ENCODE measurements at places on chromosomes 7 and 10.

- no peak overlapping the region for H3K4me3 ChIP-seq
- peaks cover 29% of the 10 kb centered on the region for H3K4me1 ChIP-seq
- no peak for DNase-seq
- H3K27ac ChIP-seq = no peak overlapping the region
- no peaks in the 10 kb centered on the region for H3K36me3 ChIP-seq
Observed at GRCh38 chr7:155465761-155466141, 7.8 kb downstream of the EN2 start.

- no peaks in the 10 kb centered on the region for H3K36me3 ChIP-seq
- no peak overlapping the region for H3K4me3 ChIP-seq
- peaks cover 8% of the 10 kb centered on the region for H3K27me3 ChIP-seq
- no peak overlapping the region for H3K27ac ChIP-seq
Observed at GRCh38 chr7:28192786-28193585, 12.4 kb upstream of the JAZF1 start.

DNA sequence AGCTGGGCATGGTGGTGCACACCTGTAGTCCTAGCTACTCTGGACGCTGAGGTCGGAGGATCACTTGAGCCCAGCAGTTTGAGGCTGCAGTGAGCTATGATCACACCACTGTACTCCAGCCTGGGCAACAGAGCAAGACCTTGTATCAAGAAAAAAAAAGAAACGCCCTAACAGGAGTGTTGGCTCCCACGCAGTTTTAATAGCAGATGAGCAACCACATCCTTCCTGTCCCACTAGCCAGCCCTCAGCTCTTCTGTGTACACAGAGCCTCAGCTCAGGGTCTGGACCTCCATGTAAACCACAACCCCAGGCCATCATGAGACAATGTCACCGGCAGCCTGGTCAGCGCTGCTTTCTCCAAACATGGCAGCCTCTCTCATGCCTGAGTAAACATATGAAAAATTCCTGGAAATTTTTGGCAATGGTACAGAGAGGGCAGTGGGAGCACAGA, 108.2 kb downstream of the PIP4K2A start:
- DNase-seq = no peak
- H3K4me1 ChIP-seq = peaks cover 14% of the 10 kb centered on the region
- H3K36me3 ChIP-seq = no peaks in the 10 kb centered on the region
- H3K4me3 ChIP-seq = no peak overlapping the region

DNA sequence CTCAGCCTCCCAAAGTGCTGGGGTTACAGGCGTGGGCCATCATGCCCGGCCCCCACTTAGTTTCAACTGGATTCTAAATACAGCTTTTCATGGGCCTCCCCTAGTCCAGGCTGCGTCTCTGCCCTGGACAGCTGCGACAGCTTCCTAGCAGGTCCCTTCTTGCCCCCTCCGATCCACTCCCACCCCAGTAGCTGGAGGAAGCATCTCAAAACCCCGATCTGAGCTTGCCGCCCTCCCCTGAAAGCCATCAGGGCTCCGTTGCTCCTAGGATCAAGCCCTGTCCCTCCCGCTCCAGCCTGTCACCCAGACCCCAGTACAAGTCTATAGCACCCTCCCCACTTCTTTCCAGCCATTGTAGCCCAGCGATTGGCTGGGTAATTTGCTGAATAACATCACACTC, 64.5 kb downstream of the VWA2 start:
- peak overlapping the region; percentile 68 for H3K27ac ChIP-seq
- peaks cover 8% of the 10 kb centered on the region for H3K4me1 ChIP-seq
- no peak for DNase-seq
- peaks cover 47% of the 10 kb centered on the region for H3K36me3 ChIP-seq
- H3K4me3 ChIP-seq = no peak overlapping the region
- H3K27me3 ChIP-seq = no peaks in the 10 kb centered on the region

GRCh38 chr10:97547271-97547600, 25.3 kb upstream of the ANKRD2 start:
- H3K27me3 ChIP-seq = no peaks in the 10 kb centered on the region
- H3K4me1 ChIP-seq = peaks cover 65% of the 10 kb centered on the region
- H3K4me3 ChIP-seq = no peak overlapping the region
- H3K27ac ChIP-seq = no peak overlapping the region

DNA sequence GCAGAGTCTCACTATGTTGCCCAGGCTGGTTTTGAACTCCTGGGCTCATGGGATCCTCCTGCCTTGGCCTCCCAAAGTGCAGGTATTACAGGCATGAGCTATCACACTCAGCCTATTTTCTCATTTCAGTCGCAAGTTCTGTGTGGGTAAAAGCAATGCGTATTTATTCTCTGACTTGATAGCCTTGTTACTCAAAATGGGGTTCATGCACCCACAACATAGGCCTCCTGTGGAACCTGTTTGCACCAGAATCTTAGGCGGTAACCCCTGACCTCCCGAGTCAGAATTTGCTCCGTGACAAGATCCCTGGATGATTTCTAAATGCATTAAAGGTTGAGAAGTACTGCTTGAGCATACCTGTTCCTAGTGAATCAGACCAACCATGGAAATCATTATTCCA, 7.3 kb downstream of the IL2RA start:
- H3K36me3 ChIP-seq = no peaks in the 10 kb centered on the region
- no peaks in the 10 kb centered on the region for H3K27me3 ChIP-seq
- H3K4me1 ChIP-seq = peaks cover 46% of the 10 kb centered on the region
- no peak overlapping the region for H3K27ac ChIP-seq
- H3K4me3 ChIP-seq = no peak overlapping the region
- no peak for DNase-seq

- DNase-seq = no peak
- no peaks in the 10 kb centered on the region for H3K36me3 ChIP-seq
- no peaks in the 10 kb centered on the region for H3K27me3 ChIP-seq
- peak overlapping the region; percentile 46 for H3K27ac ChIP-seq
Observed at GRCh38 chr10:79188154-79188965, 119.6 kb downstream of the ZMIZ1 start.

- H3K4me1 ChIP-seq = peaks cover 18% of the 10 kb centered on the region
- no peak overlapping the region for H3K27ac ChIP-seq
- no peak for DNase-seq
- H3K4me3 ChIP-seq = no peak overlapping the region
- peaks cover 15% of the 10 kb centered on the region for H3K27me3 ChIP-seq
- H3K36me3 ChIP-seq = no peaks in the 10 kb centered on the region
Observed at GRCh38 chr10:133327651-133328357, 8.9 kb downstream of the CALY start.

- no peak overlapping the region for H3K4me3 ChIP-seq
- H3K4me1 ChIP-seq = peaks cover 3% of the 10 kb centered on the region
- no peak overlapping the region for H3K27ac ChIP-seq
- H3K36me3 ChIP-seq = peaks cover 17% of the 10 kb centered on the region
Observed at GRCh38 chr7:107926481-107926880, 35.5 kb downstream of the DLD start.

- H3K27me3 ChIP-seq = no peaks in the 10 kb centered on the region
- peak overlapping the region; percentile 69 for H3K27ac ChIP-seq
- H3K4me3 ChIP-seq = no peak overlapping the region
- H3K36me3 ChIP-seq = peaks cover 12% of the 10 kb centered on the region
- H3K4me1 ChIP-seq = no peaks in the 10 kb centered on the region
Observed at GRCh38 chr7:116548506-116548905, 23.7 kb downstream of the CAV1 start.

DNA sequence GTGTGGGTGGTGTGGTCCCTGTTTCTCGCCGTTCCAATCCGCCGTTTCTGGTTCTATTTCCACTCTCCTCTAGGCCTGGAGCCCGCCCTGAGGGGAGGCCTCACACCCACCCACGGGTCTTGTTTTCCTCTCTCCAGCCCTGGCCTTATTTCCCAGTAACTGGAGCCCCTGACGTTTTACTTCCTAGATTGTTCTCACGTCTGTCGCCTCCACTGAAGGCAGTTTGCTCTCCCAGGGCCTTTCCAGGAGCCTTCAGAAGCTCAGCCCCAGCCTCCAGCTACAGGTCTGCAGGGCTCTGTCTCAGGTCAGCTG, 30.6 kb downstream of the CFAP46 start:
- no peaks in the 10 kb centered on the region for H3K27me3 ChIP-seq
- H3K36me3 ChIP-seq = no peaks in the 10 kb centered on the region
- no peak overlapping the region for H3K4me3 ChIP-seq

DNA sequence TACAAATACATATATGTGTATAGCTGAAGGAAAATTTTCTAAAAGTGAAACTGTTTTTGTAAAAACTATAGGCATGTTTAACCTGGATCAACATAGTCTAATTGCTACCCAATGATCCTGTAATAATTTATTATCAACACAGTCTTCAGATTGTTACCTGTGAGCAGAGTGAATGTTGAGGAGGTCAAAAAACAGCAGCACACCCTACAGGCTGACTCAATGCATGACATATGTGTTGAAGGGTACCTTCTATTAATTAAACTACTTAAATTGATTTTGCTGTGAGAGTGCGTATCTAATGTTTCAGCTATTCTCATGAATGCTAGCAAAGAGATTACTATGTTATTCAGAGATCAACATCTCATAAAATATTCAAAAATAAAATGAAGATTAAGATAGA, 411.4 kb downstream of the TNS3 start:
- no peak overlapping the region for H3K27ac ChIP-seq
- no peaks in the 10 kb centered on the region for H3K36me3 ChIP-seq
- H3K4me1 ChIP-seq = no peaks in the 10 kb centered on the region
- no peak overlapping the region for H3K4me3 ChIP-seq

DNA sequence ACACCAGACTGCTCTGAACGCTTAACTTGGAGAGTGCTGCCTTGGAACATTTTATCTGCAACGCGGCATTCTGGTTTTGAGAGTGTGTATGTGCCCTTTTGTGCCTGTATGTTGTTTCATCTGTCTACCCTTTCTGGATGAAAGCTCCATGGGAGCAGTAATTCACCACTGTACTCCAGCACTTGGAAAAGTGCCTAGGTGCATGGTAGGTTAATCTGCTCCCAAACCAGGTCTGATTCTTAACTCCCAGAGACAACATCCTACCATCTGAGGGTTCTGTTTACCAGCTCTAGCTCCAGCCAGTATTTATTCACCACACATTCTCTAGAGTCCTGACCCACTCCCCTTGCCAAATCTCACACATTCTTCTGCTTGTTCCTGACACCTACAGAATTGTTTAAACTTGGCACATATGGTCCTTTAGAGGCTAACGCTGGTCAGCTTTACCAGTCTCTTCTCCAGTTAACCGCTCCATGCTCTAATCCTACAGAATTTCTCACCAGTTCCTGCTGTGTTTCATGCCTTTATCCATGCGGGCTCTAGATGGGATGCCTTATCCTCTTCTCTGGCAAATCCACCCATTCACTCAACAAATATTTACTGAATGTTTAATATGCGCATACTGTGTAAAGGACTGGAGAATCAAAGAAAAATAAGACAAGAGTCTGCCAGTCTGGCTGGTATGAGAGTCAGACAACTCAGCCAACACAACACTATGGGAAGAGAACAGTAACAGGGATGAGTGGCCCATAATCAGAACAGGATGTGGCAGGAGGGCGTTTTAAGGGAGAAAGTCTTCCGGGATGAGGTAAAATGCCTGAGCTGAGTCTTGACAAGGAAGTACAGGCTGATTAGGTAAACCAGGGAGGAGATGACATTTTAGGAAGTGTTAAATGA, 46.3 kb downstream of the MTPN start:
- H3K4me1 ChIP-seq = no peaks in the 10 kb centered on the region
- H3K27me3 ChIP-seq = no peaks in the 10 kb centered on the region
- peak overlapping the region; percentile 9 for H3K27ac ChIP-seq
- no peak for DNase-seq
- H3K4me3 ChIP-seq = no peak overlapping the region

GRCh38 chr7:50664461-50664922, 99.3 kb upstream of the DDC start:
- no peak overlapping the region for H3K27ac ChIP-seq
- no peaks in the 10 kb centered on the region for H3K36me3 ChIP-seq
- peaks cover 77% of the 10 kb centered on the region for H3K4me1 ChIP-seq
- DNase-seq = no peak

- H3K27me3 ChIP-seq = no peaks in the 10 kb centered on the region
- H3K27ac ChIP-seq = no peak overlapping the region
- H3K4me3 ChIP-seq = no peak overlapping the region
- no peak for DNase-seq
Observed at GRCh38 chr10:49104323-49104722, 11.0 kb downstream of the VSTM4 start.

- no peaks in the 10 kb centered on the region for H3K4me1 ChIP-seq
- no peak overlapping the region for H3K4me3 ChIP-seq
- no peaks in the 10 kb centered on the region for H3K36me3 ChIP-seq
- H3K27me3 ChIP-seq = no peaks in the 10 kb centered on the region
- DNase-seq = no peak
Observed at GRCh38 chr10:83274088-83274487, 865.2 kb upstream of the GHITM start.

- H3K4me1 ChIP-seq = peaks cover 17% of the 10 kb centered on the region
- H3K36me3 ChIP-seq = peaks cover 100% of the 10 kb centered on the region
- DNase-seq = no peak
- H3K27ac ChIP-seq = no peak overlapping the region
- H3K4me3 ChIP-seq = no peak overlapping the region
Observed at GRCh38 chr10:86443936-86444335, 77.3 kb upstream of the GRID1 start.

DNA sequence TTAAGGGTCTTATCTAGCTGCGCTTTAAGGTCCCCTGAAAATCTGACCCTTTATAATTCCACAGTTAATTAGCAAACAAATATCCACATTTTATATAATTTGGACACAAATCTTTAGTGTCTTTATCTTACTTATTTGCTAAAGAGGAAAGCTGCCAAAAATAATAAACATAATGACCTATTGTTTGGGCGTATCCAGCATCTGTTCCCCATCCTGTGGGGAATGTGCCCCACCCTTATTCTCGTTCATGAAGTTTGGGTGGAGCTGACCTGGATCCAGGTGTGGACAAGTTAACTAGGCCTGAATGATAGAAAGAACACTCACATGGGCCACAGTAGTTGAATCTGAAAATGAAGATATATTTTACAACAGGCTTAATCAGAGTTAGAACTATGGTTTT, 218.3 kb downstream of the CRPPA start:
- no peak for DNase-seq
- H3K27me3 ChIP-seq = no peaks in the 10 kb centered on the region
- H3K4me1 ChIP-seq = no peaks in the 10 kb centered on the region
- no peaks in the 10 kb centered on the region for H3K36me3 ChIP-seq
- no peak overlapping the region for H3K27ac ChIP-seq

- H3K4me1 ChIP-seq = peaks cover 51% of the 10 kb centered on the region
- H3K27ac ChIP-seq = no peak overlapping the region
- no peak overlapping the region for H3K4me3 ChIP-seq
- DNase-seq = no peak
Observed at GRCh38 chr7:39651265-39651664, 27.9 kb downstream of the RALA start.
